T-helper 2 cell treated with Interferon-gamma antibody and Interleukin-4, amounts not matched to agents 100 ng/mL and 5 ng/mL, for 36 hours (primary cell): ENCODE measurements at places on chromosomes 5 and 9. TPM values are rescaled to one million over a fixed set of nuclear protein-coding genes. Genes with fewer than 3 reads are reported as not detected.

The CHSY3 gene
- total RNA-seq = not detected in 2 replicates

The GPRIN1 gene
- total RNA-seq = 2.1 and 2.4 TPM in 2 replicates

The ERP44 gene
- 20.2 and 21.3 TPM in 2 replicates for total RNA-seq

The TRUB2 gene
- 25.8 and 26.9 TPM in 2 replicates for total RNA-seq

The PCDHGB3 gene
- 0.59 and 0.93 TPM in 2 replicates for total RNA-seq

The GFI1B gene
- total RNA-seq = not detected in 2 replicates

The TUSC1 gene
- 0.30 and 0.34 TPM in 2 replicates for total RNA-seq

The TMEM252 gene
- total RNA-seq = not detected in 2 replicates

The PDCD1LG2 gene
- total RNA-seq = 2.5 TPM in 2 replicates

The LRRC70 gene
- 0.98 and 1.3 TPM in 2 replicates for total RNA-seq

The C8G gene
- 2.3 and 4.1 TPM in 2 replicates for total RNA-seq

The UNC5A gene
- total RNA-seq = not detected in 2 replicates

The HSD17B4 gene
- 80.0 and 89.2 TPM in 2 replicates for total RNA-seq

The UBE2R2 gene
- total RNA-seq = 35.1 and 35.7 TPM in 2 replicates

The C7 gene
- total RNA-seq = not detected in 2 replicates

The BAAT gene
- not detected in 2 replicates for total RNA-seq

The PCA3 gene
- not detected in 2 replicates for total RNA-seq

The DNAH5 gene
- total RNA-seq = not detected in 2 replicates

The SPINK6 gene
- not detected in 2 replicates for total RNA-seq

The PCDHB12 gene
- total RNA-seq = not detected in 2 replicates

The SIL1 gene
- total RNA-seq = 18.7 and 21.6 TPM in 2 replicates

The MED27 gene
- 25.0 and 27.3 TPM in 2 replicates for total RNA-seq

The GARIN3 gene
- not detected in 2 replicates for total RNA-seq

The NTRK2 gene
- total RNA-seq = 0.34 and 0.36 TPM in 2 replicates

The SH3RF2 gene
- total RNA-seq = 0.14 and 0.45 TPM in 2 replicates
